ENCODE measurements at places on chromosomes 7 and 10.

DNA sequence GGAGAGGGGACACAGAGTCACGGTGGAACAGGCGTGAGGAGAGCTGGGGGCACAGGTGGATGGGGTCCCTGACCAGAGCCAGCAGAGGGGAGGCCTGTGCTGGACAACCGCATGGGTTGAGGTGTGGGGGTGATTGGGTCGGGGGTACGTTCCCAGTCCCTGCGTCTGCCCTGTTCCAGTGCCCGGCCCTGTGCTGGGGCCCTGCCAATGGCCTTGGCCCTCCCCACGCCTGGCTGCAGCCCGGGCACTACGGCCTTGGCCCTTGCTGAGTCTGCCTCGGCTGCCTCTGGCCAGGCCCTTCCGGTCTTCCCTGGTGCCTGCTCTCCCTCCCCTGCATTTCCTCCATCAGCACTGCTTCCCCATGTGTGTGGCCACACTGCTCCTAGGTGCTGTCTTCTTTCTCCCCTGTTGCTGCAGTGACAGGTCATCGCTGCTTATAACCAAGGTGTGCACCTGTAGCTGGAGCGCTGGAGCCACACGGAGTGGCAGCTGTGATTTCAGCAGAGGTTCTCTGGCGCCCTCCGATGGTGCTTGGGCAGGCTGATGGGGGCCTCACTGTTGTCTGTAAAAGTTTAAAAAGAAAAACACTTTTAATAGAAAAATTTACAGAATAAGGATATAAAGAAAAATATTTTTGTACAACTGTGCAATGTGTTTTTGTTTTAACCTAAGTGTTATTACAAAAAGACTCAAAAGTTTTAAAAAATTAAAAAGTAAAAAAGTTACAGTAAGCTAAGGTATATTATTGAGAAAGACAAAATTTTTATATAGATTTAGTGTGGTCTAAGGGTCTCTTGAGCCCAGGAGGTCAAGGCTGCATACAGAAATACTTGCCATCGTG lies 45.2 kb upstream of the BHLHA15 start:
- peak; percentile 85 for DNase-seq

- DNase-seq = no peak
Observed at GRCh38 chr7:80478683-80479082, 33.2 kb downstream of the GNAT3 start.

GRCh38 chr10:33460505-33461294 lies 126.2 kb upstream of the NRP1 start:
- no peak for DNase-seq

DNA sequence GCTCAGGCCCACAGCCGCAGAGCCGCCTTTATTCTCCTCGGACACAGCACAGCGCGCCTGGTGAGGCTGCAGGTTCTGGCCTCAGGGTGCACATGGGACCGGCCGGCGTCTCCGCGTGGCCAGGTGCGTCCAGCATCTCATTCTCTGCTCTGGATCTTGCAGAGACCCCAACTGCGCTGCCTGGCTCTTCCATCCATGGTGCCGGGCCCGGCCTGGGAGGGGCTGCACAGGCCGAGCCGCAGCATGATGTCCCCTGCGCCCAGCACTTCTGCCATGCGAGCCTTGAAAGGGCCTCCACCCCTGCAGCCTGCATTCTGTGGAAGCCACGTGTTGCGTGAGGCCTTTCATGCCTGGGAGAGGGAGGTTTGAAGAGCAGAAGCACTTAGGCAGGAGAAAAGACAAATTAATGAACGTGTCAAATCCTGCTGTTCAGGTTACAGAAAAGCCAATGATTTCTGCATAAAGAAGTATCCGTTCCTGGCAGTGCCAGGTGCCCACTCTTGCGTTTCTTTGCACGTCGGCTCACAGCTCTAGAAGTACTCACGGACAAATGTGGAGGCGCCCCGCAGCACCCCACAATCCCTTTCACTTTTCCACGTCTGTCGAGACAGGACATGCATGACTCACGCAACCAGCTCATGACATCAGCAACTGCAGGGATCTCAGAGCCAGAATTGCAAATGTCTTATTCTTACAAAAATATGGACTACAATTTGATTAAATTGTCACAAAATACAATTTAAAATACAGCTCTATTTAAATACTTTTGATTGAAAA lies 571.4 kb downstream of the DNAJB6 start:
- no peak for DNase-seq

DNA sequence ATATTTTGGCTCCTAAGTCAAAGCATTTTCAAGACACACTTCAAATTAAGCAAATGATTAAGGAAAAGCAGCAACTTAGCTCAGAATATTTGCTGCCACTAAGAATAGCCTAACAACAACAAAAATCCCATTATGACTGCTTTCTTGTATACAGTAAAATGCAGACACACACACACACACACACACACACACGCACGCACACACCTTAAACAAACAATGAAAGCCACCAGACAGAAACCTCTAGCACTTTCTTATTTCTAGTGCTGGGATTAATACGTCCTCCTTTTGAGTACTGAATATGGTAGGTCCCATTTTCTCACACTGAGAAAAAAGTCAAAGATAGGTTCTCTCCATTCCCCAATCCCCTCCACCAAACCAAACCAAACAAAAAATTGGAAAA lies 23.4 kb upstream of the FEZF1 start:
- DNase-seq = no peak

GRCh38 chr10:92119340-92119739 lies 171.5 kb downstream of the CPEB3 start:
- peak; percentile 29 for DNase-seq

DNA sequence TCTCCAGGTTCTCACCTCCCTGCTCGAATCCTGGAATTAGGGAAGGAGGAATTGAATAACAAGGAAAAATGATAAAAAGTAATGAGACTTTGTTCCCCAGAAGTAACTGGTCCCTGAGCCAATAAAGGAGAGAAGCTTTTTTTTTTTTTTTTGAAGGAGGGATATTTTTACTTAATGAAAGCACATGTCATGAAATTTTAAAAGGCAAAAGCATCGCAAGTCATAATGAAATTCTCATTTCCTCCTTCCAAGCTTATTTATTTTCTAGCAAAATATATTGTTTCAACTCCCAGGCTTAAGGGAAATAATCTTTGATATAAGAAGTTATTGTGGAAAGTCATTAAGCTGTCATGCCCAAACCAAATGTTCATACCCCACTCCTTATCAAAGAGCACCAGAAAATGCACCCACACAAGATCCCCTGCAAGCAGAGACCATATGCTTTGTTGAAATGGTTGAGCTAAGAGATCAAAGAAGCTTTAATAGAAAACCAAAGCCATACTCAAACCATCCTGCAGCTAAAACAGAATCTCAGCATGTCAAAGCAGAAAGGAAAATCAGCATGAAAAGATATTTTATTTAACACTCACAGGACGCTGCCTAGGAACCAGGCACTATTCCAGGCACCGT lies 16.7 kb upstream of the ABCC2 start:
- no peak for DNase-seq

Measured in activated CD4-positive, alpha-beta T cell treated with anti-CD3 and anti-CD28 coated beads, Interleukin-2, amount 10 ng/mL, durations not matched to agents 24 days and 14 days (primary cell).